ENCODE measurements at places on chromosomes 1 and 21. TPM values are rescaled to one million over a fixed set of nuclear protein-coding genes. Genes with fewer than 3 reads are reported as not detected.

SEMA6C gene
- 1.5 TPM for total RNA-seq

CCT3 gene
- total RNA-seq, result 258 TPM

- no peak for DNase-seq
Measured at GRCh38 chr1:211829343-211830054, 1.1 kb downstream of the LPGAT1 start.

GRCh38 chr1:6580593-6581409, 1.0 kb downstream of the ZBTB48 start:
- DNase-seq, result peak; percentile 85

DNA sequence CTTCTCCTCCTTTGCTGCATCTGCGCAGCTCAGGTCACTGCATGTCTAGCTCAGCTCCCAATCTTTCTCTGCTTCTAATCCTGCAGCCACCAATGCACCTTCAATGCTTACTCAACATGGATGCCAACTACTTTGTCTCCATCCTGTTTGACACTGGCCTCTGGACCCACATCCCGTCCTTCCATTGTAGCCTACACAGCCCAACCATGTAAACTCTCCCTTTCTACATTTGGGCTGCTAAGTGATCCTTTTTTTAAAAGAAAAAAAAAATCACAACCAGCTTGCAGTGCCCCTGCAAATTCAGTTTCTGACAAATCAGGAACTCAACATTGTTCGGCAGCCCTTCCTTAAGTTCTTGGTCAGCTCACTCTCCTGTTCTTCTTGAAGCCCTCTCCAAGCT, 9.4 kb upstream of the CRABP2 start:
- DNase-seq, result no peak

DNA sequence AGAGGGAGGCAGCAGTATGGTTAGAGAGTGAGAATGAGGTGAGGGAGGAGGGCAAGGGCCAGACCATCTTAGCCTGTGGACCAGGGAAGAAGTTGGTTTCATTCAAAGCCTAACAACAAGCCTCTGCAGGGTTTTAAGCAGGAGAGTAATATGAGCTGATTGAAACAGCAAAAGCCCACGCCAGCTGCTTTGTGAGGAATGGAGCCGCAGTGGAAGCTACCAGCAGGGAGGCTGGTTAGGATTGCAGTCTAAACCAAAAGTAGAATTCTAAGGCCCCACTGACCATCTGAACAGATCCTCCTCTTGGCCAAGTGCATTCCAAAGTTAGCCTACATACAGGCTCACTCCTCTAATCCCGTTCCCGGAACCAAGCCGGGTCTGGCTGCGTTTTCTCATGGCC, 44.8 kb downstream of the OLFML3 start:
- DNase-seq, result no peak

GRCh38 chr21:33886321-33886720, 29.3 kb downstream of the ATP5PO start:
- DNase-seq, result no peak
